ENCODE measurements at places on chromosomes 13 and 19.

GRCh38 chr13:31455581-31455980 lies 255.8 kb downstream of the B3GLCT start:
- H3K27me3 ChIP-seq, result peaks cover 41% of the 10 kb centered on the region
- no peak overlapping the region for H3K27ac ChIP-seq
- no peak overlapping the region for H3K4me3 ChIP-seq
- no peaks in the 10 kb centered on the region for H3K36me3 ChIP-seq
- DNase-seq, result no peak

DNA sequence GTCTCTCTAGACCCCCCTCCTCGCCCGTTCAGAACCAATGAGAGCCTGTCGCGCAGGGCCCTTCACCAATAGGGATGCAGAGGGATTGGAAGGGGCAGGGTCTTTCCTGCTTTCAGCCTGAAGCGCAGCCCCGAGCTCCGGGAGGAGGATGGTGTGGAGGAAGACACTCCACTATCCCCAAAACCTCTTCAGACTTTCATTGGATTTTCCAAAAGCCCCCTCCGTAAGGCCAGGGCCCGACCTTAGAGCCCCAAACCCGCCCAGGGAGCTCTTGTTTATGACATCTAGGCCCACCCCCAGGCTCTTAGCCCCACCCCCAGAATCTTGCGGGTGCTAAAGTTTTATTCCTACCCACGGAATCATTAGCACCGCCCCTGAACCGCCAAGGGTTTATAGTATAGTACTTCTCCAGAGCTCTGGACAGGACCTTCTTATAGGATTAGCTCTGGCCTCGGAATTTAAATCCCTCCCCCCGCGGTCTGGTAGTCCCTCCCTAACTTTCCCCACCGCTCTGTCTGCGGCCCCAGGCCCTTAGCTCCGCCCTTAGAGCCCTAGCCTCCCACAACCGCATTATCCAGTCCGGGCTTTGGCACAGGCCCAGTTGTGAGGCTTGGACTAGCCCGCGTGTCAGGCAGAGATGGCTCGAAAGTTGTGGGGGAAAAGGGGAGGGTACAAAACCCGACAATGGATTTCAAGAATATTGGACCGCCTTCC lies 6.6 kb upstream of the EML2 start:
- H3K36me3 ChIP-seq, result peaks cover 28% of the 10 kb centered on the region
- DNase-seq, result peak; percentile 74
- peak overlapping the region; percentile 83 for H3K4me3 ChIP-seq
- peak overlapping the region; percentile 98 for H3K27ac ChIP-seq
- peaks cover 36% of the 10 kb centered on the region for H3K4me1 ChIP-seq
- H3K27me3 ChIP-seq, result peaks cover 4% of the 10 kb centered on the region

DNA sequence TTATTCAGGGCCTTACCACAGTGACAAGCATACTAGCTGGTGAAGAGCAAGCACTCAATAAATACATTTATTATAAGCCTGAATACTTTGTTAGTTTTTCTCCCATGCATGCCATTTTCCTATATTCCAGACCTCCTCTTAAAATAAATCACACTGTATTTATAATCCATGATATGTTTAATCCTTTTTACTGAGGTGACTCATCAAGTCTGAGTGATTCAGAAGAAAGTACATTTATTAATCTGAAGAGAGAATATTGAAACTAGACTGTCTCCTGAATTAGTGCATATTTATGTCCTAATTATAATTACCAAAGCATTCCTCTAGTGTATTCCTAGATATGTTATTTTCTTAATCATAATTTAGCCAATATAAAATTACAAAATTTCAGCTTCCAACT lies 323.3 kb downstream of the NALCN start:
- no peak overlapping the region for H3K4me3 ChIP-seq
- H3K27ac ChIP-seq, result no peak overlapping the region
- no peaks in the 10 kb centered on the region for H3K36me3 ChIP-seq
- H3K4me1 ChIP-seq, result no peaks in the 10 kb centered on the region
- no peak for DNase-seq

- H3K4me1 ChIP-seq, result no peaks in the 10 kb centered on the region
- no peak overlapping the region for H3K4me3 ChIP-seq
- no peaks in the 10 kb centered on the region for H3K36me3 ChIP-seq
- H3K27ac ChIP-seq, result no peak overlapping the region
- H3K27me3 ChIP-seq, result no peaks in the 10 kb centered on the region
Observed at GRCh38 chr13:32022311-32022710, 9.3 kb upstream of the FRY start.

- H3K4me1 ChIP-seq, result no peaks in the 10 kb centered on the region
- H3K4me3 ChIP-seq, result no peak overlapping the region
- no peak for DNase-seq
Observed at GRCh38 chr13:49351871-49352270, 92.0 kb downstream of the CAB39L start.

DNA sequence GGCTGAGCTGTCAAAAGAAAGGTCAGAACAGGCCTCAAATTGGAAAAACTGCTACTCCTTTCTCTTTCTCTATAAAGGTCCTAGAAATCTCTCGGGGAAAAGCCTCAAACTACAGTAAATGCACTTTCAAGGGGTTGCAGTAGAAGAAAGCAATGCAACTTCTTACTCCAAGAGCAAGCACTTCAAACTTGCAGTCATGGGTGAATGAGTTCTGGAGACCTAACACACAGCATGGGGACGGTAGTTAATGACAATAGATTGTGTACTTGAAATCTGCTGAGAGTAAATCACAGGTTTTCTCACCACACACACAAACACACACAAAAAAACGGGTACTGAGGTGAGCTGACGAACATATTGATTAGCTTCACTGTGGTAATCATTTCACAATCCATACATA lies 11.8 kb downstream of the TUBGCP3 start:
- H3K4me1 ChIP-seq, result peaks cover 63% of the 10 kb centered on the region
- no peak overlapping the region for H3K27ac ChIP-seq
- H3K27me3 ChIP-seq, result no peaks in the 10 kb centered on the region
- peak overlapping the region; percentile 11 for H3K4me3 ChIP-seq

GRCh38 chr13:91845612-91846011 lies 447.2 kb downstream of the GPC5 start:
- H3K27me3 ChIP-seq, result no peaks in the 10 kb centered on the region
- DNase-seq, result no peak
- H3K36me3 ChIP-seq, result no peaks in the 10 kb centered on the region
- no peak overlapping the region for H3K27ac ChIP-seq
- no peaks in the 10 kb centered on the region for H3K4me1 ChIP-seq
- no peak overlapping the region for H3K4me3 ChIP-seq

GRCh38 chr19:15287496-15287895 lies 44.8 kb downstream of the BRD4 start:
- peaks cover 19% of the 10 kb centered on the region for H3K36me3 ChIP-seq
- no peaks in the 10 kb centered on the region for H3K27me3 ChIP-seq
- peak overlapping the region; percentile 70 for H3K4me3 ChIP-seq

DNA sequence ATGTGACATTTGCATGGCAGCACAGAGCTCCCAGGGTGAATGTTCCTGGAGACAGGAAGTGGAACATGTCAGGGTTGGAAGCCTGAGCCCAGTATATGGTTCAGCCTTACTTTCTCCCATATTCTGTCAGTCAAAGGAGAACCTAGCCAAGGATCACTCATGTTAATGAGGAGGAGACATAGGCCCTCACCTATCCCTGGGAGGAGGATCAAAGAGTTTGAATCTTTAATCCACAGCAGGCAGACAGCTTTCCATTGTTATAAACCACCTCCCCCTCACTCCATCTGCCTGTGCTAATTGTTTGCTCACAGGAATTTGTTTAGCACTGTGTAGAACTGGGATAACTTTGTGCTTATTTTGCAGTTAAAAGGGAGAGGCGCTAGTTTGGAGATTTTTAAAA lies 1069.1 kb downstream of the EFNB2 start:
- no peaks in the 10 kb centered on the region for H3K27me3 ChIP-seq
- no peak overlapping the region for H3K4me3 ChIP-seq
- DNase-seq, result no peak
- H3K4me1 ChIP-seq, result no peaks in the 10 kb centered on the region

- no peaks in the 10 kb centered on the region for H3K4me1 ChIP-seq
- no peak overlapping the region for H3K27ac ChIP-seq
- H3K27me3 ChIP-seq, result peaks cover 19% of the 10 kb centered on the region
- DNase-seq, result no peak
- no peaks in the 10 kb centered on the region for H3K36me3 ChIP-seq
- H3K4me3 ChIP-seq, result no peak overlapping the region
Observed at GRCh38 chr19:38441657-38442348, 8.3 kb downstream of the RYR1 start.

- no peak for DNase-seq
- H3K4me3 ChIP-seq, result no peak overlapping the region
- H3K36me3 ChIP-seq, result peaks cover 5% of the 10 kb centered on the region
- H3K27me3 ChIP-seq, result peaks cover 12% of the 10 kb centered on the region
- H3K27ac ChIP-seq, result no peak overlapping the region
Observed at GRCh38 chr13:31334994-31335557, 135.3 kb downstream of the B3GLCT start.

DNA sequence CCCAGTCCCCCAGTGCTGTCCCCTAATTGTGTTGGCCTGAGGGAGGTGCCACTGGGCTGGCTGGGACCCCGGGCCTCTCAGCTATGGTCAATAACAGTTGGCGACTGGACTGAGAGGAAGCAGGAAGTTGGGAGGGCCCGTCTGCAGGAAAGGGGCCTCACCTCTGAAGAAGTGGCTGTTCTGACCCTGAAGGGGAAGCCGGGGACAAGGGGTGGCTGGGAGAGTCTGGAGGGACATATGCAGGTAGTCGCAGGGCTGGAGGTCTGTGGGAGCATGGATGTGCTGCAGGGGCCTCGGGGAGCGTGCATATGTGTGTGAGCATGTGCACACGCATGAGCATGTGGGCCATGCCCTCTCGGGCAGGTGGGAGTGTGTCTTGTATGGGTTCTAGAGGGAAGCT lies 5.9 kb downstream of the PKN1 start:
- H3K4me1 ChIP-seq, result peaks cover 50% of the 10 kb centered on the region
- H3K27me3 ChIP-seq, result no peaks in the 10 kb centered on the region
- H3K4me3 ChIP-seq, result peak overlapping the region; percentile 98
- H3K27ac ChIP-seq, result peak overlapping the region; percentile 84
- peaks cover 50% of the 10 kb centered on the region for H3K36me3 ChIP-seq
- DNase-seq, result no peak

DNA sequence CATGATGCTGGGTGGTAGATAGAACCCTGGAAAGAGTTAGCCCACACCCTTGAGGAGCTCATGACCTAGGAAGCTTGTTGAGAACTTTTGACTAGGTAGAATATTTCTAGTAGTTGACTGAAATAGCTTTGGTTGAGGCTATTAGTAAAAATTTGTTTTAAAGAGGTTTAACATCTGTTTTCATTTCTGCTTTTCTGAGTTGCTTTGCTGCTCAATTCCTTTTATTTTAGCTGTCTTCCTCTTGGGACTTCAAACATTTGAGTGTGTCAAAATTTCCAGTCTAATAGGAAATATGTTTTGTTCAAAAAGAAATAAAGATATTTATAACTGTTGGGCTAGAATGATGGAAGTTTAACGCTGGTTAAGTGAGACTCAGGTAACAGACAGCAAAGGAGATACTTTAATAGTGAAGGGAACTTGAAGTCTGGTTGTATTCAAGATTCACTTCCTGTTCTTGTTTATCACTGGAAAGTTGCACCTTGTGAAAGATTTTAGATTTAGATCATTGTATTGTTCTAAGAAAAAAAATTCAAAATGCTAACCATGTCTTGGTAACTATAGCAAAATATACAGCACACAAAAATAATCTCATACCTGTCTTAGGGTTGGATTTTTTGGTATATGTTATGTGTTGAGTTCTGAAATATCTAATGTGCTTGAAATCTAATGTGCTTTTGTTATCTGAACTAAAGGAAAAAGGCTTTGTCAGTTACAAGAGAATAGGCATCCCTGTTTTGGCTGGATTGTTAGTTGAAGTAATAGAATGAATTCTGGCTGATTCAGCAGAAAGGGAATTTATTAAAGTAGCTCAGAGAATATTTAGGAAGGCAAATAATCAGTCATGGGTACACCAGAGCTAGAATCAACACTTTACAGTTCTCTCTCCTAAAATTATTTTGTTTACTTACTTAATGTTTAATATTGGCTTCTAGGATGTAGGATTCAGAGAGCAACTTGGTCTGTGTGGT lies 24.4 kb upstream of the GPR18 start:
- no peaks in the 10 kb centered on the region for H3K27me3 ChIP-seq
- peaks cover 32% of the 10 kb centered on the region for H3K36me3 ChIP-seq
- peak overlapping the region; percentile 99 for H3K27ac ChIP-seq

DNA sequence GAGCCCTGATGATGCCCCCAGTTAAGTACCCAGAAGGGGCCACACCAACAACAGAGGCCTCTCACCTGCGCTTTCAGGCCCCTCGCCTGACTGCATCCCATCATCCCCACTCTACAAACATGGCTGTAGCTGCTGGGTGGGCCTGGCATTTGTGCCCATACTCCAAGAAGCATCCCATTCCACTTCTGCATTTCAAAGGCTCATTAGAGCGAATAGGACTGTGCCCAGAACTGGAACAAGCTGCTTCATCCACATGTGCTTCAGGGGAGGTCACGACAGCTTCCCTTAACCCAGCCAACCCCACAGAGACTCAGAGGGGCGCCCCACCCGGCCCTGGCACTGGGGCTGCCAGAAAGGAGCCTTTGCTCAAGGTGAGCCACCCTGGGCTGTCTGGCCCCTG lies 156.9 kb downstream of the SIPA1L3 start:
- no peaks in the 10 kb centered on the region for H3K4me1 ChIP-seq
- DNase-seq, result no peak

DNA sequence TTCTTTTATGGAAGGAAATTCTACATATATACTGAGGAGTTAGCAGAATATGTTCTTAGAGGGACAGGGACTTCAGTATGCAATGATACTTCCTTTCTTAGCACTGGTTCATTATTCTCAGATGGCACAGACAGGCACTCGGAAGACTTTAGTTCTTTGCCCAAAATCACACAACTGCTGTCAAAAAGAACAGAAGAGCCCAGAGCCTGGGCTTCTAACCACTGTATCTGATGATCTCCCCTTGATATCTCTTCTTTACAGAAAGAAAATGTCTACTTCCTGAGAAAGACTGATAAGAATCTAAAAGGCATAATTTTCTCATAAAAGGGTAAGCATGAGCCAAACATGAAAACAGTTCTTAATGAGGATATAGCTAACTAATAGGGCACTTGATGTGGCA lies 2034.2 kb upstream of the PRR20A start:
- H3K27me3 ChIP-seq, result no peaks in the 10 kb centered on the region
- H3K36me3 ChIP-seq, result no peaks in the 10 kb centered on the region
- H3K4me1 ChIP-seq, result no peaks in the 10 kb centered on the region
- DNase-seq, result no peak
- H3K4me3 ChIP-seq, result no peak overlapping the region

DNA sequence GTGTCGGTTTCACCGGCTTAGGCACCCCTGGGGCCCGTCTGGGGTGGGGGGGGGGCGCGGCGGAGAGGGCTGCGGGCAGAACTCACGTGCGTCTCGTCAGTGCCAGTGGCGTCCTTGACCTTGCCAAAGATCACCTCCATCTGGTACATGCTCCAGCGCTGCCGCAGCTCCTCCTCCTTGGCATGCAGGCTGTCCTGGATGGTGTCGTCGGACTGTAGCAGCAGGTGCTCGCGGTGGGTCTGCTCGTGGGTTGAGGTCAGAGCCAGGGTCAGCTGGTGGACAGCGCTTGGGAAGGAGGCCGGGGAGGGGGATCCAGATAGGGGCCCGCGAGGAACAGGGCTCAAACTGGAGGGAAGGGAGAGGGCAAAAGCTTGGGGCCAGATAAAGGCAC lies 4.7 kb upstream of the RGL3 start:
- DNase-seq, result no peak
- H3K36me3 ChIP-seq, result peaks cover 3% of the 10 kb centered on the region
- no peak overlapping the region for H3K27ac ChIP-seq
- H3K27me3 ChIP-seq, result peaks cover 53% of the 10 kb centered on the region

- DNase-seq, result no peak
- H3K27me3 ChIP-seq, result peaks cover 5% of the 10 kb centered on the region
- H3K36me3 ChIP-seq, result no peaks in the 10 kb centered on the region
- H3K27ac ChIP-seq, result no peak overlapping the region
- no peaks in the 10 kb centered on the region for H3K4me1 ChIP-seq
- no peak overlapping the region for H3K4me3 ChIP-seq
Observed at GRCh38 chr13:44393391-44393790, 19.8 kb downstream of the SERP2 start.

Measured in effector memory CD8-positive, alpha-beta T cell (primary cell).